Activated T-cell treated with anti-CD3 and anti-CD28 coated beads for 1 hour (primary cell): ENCODE measurements at places on chromosomes 1 and 21.

DNA sequence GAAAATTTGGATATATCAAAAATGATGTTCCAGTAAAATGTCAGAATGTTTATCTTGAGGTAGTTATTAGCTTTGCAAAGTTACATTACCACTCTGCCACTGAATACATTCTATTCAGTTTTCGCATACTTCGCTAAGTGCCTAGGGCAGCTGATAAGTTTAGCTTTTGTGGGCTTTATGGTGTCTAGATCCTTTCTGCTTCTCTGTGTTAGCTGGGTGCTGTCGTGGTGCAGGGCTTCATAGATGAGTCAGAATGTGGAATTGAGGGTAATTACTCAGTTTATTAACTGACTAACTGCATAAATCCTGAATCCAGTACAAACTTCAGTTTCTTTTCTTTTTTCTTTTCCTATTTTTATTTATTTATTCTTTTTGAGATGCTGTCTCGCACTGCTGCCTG lies 21.5 kb downstream of the NCAM2 start:
- DNase-seq = no peak

DNA sequence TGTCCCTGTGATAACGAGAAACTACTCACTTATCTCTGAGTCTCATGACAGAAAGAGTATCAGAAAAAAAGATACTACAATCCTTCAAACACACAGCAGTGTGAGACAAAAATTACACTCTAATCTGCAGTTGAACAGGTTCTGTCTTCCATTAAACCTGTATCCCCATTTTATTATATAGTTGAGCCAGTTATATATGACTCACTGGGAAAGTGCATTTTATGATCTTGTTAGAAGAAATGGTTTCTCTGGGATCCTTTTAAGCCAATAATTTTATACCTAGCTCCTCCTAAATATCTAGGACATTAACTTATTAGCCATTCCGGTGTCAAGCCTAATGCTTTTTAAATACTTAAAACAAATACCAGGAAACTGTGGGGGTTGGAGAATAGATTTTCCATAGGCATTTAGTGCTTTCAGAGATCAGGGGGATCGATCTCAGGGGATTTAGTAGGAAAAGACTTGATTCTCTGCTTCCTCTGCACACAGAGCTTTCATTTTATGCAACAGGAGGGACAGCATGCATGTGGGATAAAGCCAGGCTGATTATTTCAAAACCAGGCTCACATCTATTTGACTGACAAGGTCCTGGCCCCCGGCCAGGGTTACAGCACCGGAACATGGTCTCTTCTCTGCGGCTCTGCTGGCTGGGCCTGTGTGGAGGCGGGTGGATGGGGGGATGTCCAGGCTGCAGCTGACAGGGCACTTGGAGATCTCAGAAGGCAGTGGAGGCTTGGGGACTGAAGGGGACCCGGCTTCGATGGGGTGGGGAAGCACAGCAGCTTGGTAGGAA lies 310.6 kb downstream of the DISC1 start:
- DNase-seq = no peak

DNA sequence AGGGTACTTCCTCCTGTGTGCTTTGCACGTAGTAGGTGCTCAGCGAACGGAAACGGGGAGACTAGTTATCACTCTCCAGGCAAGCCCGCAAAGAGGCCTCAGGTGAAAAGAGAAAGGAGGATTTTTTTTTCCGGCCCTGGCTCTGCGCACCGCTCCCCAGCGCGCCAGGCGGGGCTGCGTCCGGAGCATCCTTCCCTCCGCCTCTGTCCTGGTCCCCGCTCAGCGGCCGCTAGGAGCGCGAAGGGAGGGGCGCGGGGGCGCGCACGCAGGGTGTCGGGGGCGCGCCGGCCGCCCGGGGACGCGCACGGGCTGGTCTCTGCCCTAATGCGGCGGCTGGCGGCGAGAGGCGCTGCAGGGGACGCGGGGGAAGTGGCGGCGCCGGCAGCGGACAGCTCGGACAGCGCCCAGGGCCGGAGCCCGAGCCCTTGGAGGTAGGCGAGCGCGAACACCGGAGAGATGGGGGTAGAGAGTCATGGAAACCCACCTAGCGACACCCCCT lies 42.3 kb upstream of the NFASC start:
- peak; percentile 3 for DNase-seq

- DNase-seq = no peak
Measured at GRCh38 chr1:56872597-56872996, 18.0 kb downstream of the C8A start.

GRCh38 chr1:17232759-17233661 lies 15.9 kb upstream of the PADI3 start:
- no peak for DNase-seq

DNA sequence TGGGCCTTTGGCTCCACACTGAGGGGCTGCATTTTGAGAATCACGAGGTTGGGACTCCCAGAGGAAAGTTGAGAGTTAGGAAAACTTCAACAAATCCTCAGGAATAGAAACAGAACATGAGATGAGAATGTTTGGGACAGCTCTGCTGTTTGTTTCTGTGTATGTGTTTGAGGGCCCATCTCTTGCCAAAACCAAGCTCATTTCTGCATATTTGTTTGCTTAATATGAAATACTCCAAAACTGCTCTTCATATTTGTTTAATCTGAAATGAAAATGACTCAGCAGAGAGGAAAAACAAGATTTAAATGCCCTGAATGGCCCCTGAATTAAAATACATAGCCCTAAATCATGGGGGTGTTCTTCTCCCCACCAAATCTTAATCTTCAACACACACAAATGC lies 78.1 kb downstream of the DDR2 start:
- no peak for DNase-seq

DNA sequence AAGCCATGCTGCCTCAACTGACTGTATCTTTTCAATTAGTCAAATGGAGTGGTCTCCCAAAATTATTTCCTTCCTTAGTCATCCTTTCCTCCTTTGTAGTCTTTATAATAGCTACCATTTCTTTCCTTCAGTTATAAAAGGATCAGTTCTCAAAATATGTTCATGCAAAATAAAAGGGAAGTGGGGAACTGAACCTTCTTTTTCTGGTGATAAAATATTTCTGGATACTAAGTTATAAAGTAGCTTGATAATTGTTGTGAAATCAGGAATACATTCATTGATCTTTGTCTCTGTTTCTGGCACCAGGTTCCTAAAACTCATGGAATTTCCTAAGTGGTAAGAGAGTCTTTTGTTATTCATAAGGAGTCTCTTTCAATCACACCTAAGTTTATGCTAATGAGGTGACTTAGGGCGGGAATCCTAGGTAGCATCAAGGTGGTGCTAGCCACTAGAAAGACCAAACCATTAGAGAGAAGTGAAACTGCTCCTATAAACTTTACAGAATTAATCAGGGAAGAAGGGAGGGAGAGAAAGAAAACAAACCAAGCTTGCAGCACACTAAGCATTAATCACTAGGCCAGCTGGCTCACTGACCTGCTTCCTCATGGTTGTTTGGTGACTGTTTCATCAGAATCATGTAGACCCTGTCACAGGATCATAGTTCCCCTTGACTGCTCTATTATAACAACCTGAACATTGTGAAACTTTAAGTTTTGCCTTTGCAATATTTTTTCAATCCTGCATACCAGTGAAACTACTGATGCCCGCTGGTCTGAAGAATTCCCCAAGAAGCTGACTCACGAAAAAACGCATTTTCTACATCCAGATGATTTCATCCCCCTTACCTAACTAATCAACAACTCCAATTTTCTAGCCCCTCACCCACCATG lies 161.6 kb upstream of the PTBP2 start:
- no peak for DNase-seq
